GM18507 (cell line): ENCODE measurements at places on chromosomes 3 and 15.

- DNase-seq: no peak
These were observed at the start of gene HES1 for GRCh38 chr3:194135806-194136518. TSS of gene HES1 (plus strand) at chr3:194136148. CDS start at chr3:194136381, 233 bp downstream.

GRCh38 chr3:128577711-128578110 lies 72.9 kb downstream of the RPN1 start:
- no peak for DNase-seq

DNA sequence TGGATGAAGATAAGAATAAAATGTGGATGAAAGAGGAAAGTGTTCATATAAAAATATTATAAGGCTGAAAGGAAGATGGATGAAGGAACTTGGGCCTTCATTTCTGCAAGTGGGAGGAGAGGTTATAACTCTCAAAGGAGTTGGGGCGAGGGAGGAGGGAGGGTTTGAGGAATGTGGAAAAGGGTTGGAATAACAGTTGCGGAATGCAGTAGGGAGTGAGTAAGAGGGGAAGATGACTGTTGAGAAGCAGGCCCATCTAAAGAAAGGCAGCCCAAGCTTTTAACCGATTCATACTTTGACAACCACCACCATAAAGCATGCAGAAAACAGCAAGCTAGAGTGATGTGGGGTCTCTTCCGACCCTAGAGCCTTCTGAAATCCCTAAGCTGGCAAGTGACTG lies 8.3 kb upstream of the TM4SF4 start:
- no peak for DNase-seq

DNA sequence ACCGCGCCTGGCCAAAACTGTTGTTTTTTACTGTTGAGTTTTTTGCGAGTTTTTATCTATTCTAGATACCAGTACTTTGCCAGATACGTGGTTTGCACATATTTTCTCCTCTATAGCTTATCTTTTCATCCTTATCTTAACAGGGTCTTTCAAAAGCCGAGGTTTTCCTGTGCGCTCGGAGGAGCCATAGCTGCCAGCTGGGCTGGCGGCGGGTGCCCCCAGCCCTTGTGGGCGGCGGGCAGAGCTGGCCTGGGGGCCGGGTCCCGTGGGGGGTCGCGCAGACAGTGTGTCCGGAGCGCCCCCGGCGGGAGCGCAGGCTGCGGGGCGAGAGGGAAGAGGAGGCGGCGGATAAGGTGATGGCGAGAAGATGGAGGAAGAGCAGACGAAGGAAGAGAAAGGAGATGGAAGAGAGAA lies 11.1 kb upstream of the EIF4A2 start:
- DNase-seq: no peak

- no peak for DNase-seq
These were observed 83.3 kb downstream of the GLDN start for GRCh38 chr15:51424780-51425179.

- DNase-seq: no peak
These were observed 30.5 kb downstream of the SLC7A14 start for GRCh38 chr3:170555329-170555728.

DNA sequence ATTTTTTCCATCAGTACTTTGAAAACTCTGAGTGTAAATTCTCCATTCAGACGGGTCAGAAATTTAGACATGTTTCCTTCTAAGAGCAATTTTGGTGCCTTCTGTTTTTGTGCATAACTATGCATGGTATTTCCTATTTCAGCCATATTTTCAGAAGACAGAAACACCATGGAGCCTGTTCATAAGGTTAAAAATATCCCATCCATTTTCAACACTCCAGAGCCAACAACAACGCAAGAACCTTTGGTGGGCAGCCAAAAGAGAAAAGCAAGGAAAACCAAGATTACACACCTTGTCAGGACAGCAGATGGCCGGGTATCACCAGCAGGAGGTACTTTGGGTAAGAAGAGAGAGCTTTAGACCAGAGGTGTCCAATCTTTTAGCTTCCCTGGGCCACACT lies 275.6 kb downstream of the BBX start:
- no peak for DNase-seq

DNA sequence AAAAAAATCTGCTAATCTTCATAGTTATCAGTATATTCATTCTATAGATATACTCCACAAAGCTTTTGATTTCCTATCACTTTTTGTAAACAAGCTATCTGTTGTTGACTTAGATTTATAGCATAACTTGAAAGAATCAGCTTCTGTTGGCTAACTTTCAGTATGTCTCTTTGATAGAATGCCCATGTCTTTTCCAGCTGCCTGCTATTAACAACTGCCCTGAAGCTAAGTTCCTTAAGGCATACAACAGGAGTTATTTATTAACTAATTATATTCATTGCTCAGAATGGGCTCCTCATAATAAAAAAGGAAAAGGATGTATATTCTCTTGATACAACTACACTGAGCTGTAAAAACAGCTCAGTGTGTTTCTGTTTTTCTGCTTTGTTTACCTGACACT lies 293.9 kb downstream of the TUSC7 start:
- no peak for DNase-seq

- DNase-seq: no peak
These were observed 244.2 kb downstream of the TLE3 start for GRCh38 chr15:69853544-69853951.

- DNase-seq: no peak
These were observed 706.1 kb upstream of the GOLIM4 start for GRCh38 chr3:168801794-168802193.

- DNase-seq: no peak
These were observed 5.7 kb downstream of the LYSMD2 start for GRCh38 chr15:51731549-51732267.

GRCh38 chr15:48059791-48060190 lies 61.0 kb upstream of the SLC24A5 start:
- DNase-seq: no peak

DNA sequence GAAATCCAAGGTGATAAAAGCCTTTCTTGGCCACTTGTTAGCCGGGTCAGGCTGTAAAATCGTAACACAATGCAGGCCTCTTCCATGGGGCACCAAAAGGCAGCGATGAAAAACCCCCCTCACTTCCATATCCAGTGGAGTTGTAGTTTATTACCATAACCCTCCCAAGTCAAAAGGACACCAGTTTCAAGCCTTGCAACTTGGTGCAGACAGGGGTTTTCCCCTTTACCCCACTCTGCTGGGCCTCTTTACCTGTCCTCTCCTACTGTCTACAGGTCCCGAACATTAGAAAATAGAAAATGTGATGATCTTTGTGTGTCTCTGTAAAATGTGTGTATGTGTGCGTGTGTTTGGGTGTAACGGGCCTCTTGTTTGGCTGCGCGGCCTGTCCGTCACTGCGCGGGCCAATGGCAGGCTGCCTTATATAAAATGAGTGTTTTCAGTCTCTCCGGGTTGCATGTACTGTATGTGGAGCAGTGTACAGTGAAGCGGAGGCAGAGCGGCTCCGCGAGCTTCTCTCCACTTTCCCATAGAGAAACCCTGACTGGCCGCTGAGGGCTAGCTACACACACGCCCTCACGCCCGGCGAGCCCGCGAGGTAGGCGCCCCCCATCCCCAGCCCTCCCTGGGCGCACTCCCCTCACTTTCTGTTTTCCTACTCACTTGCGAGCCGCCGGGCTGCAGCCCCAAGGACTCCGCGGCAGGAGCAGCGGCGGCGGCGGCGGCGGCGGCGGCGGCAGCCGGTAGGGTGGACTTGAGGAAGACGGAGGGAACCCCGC lies at the start of gene BBX:
Gene BBX (plus strand): TSS at position 453 of the 779 bp plus-strand sequence. CDS start 187,499 bp downstream, outside the sequence.
- DNase-seq: peak; percentile 65

GRCh38 chr3:46537779-46538178 lies 28.3 kb downstream of the LRRC2 start:
- DNase-seq: no peak

DNA sequence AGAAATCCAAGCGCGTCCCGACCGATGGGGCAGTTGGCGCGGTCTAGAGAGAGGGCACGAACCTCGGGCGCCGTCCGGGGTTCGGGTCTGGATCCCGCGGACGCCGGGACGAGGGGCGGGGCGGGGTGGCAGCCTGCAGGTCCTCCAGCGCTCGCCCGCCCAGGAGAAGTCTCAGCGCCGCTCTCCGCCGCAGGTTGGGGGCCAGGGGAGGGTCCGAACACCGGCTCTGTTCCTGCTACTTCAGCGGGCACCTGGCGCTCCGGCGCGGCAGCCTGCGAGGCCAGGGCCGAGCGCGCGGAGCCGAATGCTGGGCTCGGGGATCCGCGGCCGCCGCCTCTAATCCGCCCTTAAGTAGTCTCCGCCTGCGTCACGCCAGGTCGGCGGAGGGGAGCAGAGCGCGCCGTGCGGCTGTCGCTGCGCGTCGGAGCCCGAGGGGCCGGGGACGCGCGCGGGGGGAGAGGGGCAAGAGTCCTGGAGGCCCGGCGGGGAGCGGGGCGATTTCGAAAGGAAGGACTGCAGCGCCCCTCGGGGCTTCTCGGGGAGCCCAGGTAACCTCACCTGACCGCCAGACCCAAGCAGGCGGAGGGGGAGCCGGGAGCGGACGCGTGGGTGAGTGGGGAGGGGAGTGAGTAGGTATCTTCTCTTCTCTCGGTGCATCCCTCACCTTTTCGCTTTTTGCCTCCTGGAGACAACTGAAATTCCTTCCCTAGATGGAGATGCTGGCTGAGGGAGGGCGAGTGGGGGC lies at the start of gene GJD2:
Gene GJD2 (minus strand): TSS at position 325 of the 745 bp plus-strand sequence. CDS start 510 bp downstream, outside the sequence.
- no peak for DNase-seq

- no peak for DNase-seq
These were observed 61.6 kb upstream of the CTDSPL start for GRCh38 chr3:37800022-37800551.

DNA sequence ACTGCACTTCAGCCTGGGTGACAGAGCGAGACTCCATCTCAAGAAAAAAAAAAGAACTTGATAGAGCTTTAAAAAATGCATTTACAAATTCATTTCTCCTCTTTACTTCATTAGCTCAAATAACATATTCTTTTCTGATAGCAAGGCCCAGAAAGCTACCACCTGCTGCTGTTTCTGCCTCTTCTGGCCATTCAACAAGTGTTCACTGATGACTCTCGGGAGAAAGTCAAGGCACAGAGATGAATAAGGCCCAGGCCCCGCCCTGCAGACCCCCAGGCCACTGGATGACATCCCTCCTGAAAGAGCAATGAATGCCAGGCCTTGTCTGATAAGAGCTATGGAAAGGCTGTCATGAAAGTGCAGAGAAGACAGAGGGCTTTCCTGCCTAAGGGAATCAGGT lies 13.6 kb upstream of the TSEN2 start:
- no peak for DNase-seq

DNA sequence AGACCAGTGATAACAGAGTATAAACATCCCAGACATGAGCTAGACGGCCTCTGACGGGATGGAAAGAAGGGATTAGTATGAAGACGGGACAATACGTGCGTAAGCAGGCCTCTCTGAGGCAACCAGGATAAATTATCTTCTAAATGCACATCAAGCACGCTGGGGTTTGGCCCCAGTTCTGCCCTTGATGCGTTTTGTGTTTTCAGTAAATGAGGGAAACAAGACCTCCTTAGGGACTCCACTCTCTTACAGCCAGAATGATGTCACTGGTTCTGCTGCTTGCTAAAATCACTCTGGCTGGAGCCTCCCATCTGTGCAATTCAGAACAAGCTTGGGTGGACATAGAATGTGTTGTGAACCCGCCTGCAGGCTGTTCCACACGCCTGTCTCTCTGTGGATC lies 156.0 kb upstream of the MCTP2 start:
- no peak for DNase-seq

- DNase-seq: no peak
These were observed 99.8 kb upstream of the BFSP2 start for GRCh38 chr3:133300102-133300501.

- no peak for DNase-seq
These were observed 124.3 kb downstream of the ZNF280D start for GRCh38 chr15:56608993-56609392.

DNA sequence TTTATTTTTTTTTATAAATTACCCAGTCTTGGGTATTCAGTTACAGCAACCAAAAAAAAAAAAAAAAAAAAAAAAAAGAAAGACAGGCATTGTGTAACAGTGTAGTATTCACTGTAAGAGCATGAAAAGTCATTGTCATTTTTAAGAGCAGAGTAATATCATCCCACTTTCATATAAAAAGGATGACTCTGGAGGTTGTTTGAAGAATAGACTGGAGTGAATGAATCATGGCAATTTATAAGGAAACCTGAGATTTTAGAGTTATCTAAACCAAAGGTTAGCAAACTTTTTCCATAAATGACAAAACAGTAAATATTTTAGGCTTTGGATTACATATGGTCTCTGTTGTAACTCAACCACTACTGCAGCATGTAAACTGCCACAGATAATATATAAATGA lies 794.9 kb downstream of the NTRK3 start:
- DNase-seq: no peak

- no peak for DNase-seq
These were observed 40.8 kb downstream of the ITGA11 start for GRCh38 chr15:68391121-68391520.

DNA sequence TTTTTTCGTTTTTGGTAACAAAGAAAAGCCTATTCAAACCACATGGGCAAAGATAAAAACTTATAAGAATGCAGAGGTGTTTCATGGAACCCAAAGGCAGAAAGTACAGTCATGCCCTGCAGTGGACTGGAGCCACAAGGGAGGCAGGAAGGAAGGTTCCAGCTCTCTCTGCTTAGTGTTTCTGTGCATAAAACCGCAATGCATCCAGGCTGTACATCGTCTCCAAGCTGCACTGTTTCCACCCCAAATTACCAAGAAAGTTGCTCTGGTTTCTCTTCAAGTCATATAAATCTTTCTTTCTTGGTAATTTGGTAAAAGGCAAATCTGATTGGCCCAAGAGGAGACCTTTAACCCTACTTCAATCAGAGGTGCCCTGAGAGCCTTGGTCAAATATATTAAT lies 15.8 kb downstream of the TRAT1 start:
- DNase-seq: no peak

GRCh38 chr3:69012100-69012799 lies 1.2 kb downstream of the EOGT start:
- DNase-seq: no peak

GRCh38 chr15:34709866-34710265 lies 44.9 kb downstream of the GJD2 start:
- DNase-seq: no peak

DNA sequence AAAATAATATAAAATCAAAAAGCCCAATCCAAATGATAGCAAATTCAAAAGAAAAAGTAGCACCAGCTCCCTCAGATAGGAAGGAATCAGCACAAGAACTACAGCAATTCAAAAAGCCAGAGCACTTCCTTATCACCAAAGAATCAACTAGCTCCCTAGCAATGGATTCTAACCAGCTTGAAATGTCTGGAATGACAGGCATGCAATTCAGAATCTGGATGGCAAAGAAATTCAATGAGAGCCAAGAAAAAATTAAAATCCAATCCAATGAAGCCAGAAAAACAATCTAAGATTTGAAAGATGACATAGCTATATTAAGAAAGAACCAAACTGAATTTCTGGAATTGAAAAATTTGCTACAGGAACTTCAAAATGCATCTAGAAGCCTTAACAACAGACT lies 1334.4 kb upstream of the ALCAM start:
- no peak for DNase-seq

- DNase-seq: no peak
These were observed 8.9 kb downstream of the UBAP1L start for GRCh38 chr15:65106011-65106590.
